ENCODE measurements at places on chromosomes 6 and 20. TPM values are rescaled to one million over a fixed set of nuclear protein-coding genes. Genes with fewer than 3 reads are reported as not detected.
A peak's percentile ranks its signal among the peaks of the same experiment; 100 is the strongest.

DNA sequence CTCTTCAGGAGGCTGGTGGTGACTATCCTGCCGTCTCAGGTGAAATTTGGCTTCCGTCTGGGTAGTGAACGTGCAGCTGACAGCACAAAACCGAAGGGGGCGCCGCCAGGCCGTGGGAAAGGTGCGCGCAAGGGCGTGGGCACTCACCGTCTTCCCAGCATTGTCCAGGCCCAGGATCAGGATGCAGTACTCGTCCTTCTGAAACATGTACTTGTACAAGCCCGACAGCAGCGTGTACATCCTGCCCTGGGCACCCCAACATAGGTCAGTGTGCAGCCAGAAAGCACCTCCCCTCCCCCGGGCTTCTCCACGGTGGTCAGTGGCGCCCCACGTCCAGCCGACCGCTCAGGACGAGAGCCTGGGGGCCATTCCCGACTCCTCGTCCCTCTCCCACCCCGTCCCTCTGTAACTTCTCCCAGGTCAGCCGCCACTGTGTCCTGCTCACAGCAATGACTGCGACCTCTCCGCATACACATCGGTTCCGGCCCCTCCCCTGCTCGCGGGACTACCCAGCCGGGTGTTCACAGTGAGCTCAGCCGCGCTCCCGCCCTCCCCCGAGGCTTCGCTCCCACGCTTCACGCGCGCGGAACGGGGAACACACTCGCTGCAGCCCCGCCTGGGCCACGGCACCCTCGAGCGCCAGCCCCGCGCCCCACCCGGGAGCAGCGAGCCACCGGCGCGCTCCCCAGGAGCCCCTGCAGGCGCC lies 771 bp downstream of the ARFRP1 start:
- peak; percentile 62 for DNase-seq

- no peak for DNase-seq
Measured at GRCh38 chr6:131791476-131791875, 16.3 kb upstream of the ENPP1 start.

DNA sequence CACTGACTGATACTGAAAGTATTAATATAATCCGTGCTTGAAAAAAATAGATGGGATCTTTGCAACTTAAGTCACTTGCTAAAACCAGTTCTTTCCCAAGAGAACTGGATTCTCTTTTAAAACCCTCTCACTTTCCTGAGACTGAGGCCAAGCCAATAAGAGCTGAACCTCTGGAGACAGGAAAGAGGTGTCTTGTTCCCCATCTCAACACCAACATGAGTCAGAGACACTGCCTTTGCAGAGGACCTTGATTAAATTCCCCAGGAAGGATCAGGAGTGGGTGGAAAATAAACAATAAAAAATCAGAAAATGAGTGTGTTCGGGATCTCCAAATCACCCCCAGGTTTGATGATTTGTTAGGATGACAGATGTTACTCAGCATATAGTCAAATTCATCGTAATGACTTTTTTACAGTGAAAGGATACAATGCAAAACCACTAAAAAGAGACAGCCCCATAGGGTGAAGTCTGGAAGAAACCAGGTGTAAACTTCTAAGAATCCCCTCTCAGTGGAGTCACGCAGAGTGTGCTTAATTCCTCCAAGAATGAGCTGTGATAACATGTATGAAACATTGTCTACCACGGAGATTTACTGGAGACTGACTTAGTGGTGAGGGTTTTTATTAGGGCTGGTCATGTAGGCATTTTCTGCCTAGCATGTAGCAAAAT lies 122.8 kb upstream of the BEND3 start:
- no peak for DNase-seq

- no peak for DNase-seq
Measured at GRCh38 chr6:43508481-43509141, 1.5 kb downstream of the LRRC73 start.

DNA sequence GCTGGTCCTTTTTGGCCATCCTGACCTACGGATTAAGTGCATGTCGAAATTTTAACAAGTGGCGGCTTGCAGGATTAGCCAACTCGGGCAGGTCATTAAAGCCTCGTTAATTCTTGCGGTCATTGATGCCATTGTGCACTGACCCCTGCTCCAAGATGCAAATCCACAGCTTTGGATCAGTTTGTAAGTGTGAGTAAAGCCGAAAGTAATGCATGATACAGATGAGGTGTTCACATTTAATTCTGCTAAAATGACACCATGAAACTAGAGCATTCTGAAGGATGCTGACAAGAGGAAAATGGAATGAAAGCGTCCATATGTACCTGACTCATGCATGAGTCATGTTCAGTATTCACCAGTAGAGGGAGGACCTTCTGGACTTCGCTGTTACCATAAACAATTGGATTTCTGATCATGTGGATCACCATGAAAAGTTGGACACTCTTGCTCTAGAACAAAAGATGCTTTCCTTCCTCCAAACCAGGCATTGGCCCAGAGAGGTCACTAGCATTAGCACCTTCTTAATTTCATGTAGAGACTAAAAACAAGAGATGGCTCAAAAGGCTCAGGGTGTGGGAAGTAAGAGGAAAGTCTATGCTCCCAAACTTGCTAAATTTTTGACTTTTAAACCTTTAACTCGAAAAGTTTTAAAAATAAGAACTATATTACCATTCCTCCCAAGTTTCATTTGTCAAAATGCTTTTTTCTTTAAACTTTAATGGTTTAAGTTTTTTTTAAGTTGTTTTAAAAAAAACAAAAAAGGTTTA lies 48.0 kb downstream of the MUC22 start:
- no peak for DNase-seq

Gene GTSF1L
- total RNA-seq, result 0.14 TPM

Gene LY6G6C
- total RNA-seq, result not detected

Gene PRDM13
- total RNA-seq, result not detected

Gene CNKSR3
- total RNA-seq, result 5.4 TPM

Measured in thymus (tissue), 14 donors.